ENCODE measurements at places on chromosomes 4 and X.

GRCh38 chrX:64204701-64205440, 637 bp downstream of the AMER1 start:
- peak; percentile 14 for DNase-seq

DNA sequence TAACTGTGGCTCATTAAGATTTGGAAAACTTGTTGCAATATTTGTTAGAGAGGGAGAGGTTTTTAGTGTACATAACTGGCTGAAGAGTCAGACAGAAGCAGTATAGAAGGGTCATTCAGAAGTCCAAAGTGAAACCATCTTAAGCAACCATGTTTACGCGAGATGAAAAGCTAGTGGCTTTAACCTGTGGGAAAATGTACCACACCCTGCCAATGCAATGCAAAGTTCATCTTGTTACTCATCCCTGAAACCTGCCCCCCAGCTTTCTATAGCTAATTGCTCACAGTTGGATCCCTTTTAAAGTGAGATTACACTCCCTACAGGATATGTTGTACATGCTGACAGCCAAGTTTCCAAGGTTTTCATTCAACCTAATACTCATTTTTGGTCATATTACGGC, 96.7 kb upstream of the RAPGEF2 start:
- no peak for DNase-seq

- DNase-seq: peak; percentile 72
These were observed 190.3 kb upstream of the PSAPL1 start for GRCh38 chr4:7625071-7625470.

DNA sequence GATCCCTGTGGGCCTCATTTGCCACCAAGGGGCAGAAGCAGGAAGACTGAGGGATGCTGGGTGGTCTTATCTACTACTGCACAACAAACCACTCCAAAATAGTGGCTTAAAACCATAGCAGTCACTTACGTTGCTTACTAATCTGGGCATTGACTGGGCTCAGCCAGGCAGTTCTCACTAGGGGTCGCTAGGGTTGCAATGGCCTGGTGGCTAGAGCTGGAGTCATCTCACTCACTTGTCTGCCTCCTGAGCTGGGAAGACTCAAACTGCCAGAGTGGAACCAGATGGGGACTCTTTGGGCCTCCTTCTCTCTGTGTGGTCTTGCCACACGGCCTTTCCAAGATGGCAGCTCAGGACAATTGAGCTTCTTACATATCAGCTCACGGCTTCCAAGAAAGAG, 216.3 kb upstream of the BCOR start:
- peak; percentile 37 for DNase-seq

- DNase-seq: no peak
These were observed 201.4 kb downstream of the SPOCK3 start for GRCh38 chr4:167032871-167033270.

Measured in pons (tissue), 1 donor.